Substantia nigra (tissue), 51 donors: ENCODE measurements at places on chromosomes 11 and 22.
A peak's percentile ranks its signal among the peaks of the same experiment; 100 is the strongest.

GRCh38 chr11:93791493-93791892, 7.4 kb downstream of the MED17 start:
- no peak for DNase-seq

DNA sequence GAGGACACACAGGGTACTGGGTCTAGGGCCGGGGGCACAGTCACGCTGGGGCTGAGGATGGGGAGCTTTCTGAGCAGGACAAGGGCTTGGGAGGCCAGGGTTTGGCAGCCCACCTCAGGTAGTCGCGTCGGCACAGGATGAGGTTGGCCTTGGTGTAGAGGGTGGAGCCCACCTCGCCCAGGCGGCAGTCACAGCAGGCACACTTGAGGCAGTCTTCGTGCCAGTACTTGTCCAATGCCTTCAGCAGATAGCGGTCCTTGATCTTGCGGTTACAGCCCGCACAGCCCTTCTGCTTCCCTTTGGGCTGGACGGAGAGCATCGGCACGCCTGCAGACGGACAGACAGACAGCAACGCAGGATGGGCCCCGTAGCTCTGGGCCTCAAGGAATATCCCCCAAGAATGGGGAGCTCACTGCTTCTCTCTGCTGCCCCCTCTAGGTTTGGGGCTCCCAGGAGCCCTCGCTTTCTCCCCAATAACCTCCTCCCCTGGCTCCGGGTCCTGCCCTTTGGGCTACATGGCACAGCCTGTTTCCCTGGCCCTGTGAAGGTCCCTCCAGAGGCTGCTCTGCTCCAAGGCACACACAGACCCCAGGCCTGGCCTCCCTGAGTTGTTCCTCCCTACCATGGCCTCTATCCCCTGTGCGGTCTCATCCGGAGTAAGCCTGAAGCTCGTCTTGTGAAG, 33.4 kb downstream of the LMO1 start:
- no peak for DNase-seq

DNA sequence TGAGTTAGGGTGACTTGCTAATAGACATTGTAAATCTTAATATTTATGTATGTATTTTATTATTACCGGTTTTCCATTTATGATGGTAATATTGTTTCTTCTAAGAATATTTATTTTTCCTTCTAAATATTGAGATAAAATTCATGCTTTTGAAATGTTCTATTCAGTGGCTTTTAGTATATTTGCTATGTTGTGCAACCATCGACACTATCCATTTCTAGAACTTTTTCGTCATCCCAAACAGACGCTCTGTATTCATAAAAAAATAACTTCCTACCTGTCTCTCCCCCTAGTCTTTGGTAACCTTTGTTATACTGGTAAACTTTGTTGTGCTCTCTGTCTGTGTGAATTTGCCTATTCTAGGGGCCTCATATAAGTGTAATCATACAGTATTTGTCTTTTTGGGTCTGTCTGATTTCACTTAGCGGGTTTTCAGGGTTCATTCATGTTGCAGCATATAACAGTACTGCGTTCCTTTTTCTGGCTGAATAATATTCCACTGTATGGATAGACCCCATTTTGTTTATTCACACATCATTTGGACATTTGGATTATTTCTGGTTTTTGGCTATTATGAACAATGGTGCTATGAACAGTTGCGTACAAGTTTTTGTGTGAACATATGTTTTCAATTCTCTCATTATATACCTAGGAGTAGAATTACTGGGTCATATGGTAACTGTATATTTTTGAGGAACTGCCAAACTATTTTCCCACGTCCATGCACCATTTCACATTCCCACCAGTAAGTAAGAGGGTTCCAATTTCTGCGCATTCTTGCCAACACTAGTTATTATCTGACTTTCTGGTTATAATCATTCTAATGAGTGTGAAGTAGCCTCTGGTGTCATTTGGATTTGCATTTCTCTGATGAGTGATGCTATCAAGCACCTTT, 15.9 kb downstream of the NEAT1 start:
- no peak for DNase-seq

GRCh38 chr11:709109-709997, 3.3 kb downstream of the EPS8L2 start:
- DNase-seq = no peak

- no peak for DNase-seq
These were observed 35.4 kb upstream of the CARS1 start for GRCh38 chr11:3092603-3093141.

GRCh38 chr11:128564642-128565245, 22.6 kb downstream of the ETS1 start:
- no peak for DNase-seq

GRCh38 chr11:119481021-119481666, 58.2 kb upstream of the THY1 start:
- DNase-seq = peak; percentile 40

DNA sequence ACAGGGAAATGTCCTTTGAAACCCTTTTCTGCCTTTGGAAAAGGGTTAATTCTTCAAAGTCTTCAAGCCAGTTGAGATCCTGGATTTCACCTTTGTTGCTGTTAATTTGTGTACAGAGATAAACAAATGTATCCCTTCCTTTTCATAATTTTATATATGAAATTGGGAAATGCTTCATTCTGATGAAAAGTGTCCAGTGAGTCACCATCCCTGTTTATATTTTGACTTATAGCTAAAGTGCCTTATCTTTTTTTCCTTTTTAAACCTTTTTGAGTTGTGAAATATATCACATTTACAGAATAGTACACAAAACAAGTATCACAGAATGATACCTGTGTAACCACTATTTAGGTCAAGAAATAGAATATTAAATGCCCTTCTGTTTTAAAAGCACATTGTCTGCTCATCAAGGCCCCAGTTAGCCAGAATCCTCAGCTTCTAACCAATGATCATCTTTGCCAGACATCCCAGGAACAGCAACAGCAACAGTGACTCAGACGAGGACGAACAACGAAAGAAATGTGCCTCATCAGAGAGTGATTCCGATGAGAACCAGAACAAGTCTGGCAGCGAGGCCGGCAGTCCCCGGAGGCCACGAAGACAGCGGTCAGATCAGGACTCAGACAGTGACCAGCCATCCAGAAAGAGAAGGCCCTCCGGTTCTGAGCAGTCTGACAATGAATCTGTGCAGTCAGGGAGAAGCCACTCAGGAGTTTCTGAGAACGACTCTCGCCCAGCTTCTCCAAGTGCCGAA, 27.3 kb downstream of the CTR9 start:
- DNase-seq = no peak

GRCh38 chr22:38257181-38257580, 15.6 kb downstream of the TMEM184B start:
- DNase-seq = no peak

DNA sequence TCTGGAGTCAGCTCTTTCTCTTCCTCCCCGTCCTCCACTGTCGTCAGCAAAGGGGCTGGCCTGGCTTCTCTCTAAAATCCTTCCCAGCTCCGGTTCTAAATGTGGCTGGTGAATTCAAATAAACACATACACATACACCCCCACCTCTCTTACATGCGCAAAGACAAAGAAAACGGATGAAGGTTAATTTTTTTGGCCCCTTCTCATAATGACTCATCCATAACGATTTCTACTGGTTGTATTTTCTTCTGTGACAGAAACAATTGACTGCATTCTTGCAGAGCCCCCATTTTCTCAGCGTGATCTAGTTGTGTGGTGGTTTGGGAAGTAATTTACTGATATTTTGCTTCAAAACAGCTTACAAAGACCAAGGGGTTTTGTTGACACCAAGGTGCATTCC, 130.0 kb upstream of the NTM start:
- no peak for DNase-seq

GRCh38 chr22:35686298-35686697, 31.4 kb upstream of the APOL5 start:
- no peak for DNase-seq

DNA sequence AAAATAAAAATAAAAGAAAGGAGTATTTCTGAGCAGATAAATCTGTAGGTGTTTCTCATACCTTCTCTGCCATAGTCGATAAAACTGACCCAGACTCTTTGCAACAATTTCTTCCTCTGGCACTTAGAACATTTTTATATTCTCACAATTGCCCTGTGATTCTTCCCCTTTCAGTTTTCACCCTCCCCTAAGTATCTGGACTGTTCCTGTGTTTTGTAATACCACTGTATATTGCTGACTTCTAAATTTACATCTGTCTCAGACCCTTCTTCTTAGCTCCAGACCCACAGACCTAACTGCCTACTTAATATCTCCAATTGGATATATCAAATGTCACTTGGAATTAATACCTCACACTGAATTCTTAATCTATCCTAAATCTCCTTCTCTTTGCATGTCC, 133.4 kb upstream of the DDI1 start:
- DNase-seq = no peak

DNA sequence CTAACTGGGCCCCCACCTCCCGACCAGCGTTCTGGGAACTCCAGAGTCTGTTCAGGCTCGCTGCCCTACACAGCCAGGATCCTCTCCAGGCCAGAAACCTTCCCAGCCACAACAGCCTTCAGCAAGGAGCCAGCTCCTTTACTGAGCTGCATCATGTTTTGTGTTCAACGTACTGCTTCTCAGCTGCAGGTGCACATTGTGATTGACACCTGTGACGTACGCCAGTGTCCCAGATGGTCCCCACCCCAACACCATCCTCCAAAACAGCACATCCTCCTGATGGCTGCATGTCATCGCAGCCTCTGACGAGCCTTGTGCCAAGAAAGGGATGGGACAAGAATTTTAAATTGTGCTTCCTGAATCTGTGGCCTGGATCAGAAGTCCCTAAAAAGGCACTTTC, 117.5 kb downstream of the SPATA19 start:
- no peak for DNase-seq

DNA sequence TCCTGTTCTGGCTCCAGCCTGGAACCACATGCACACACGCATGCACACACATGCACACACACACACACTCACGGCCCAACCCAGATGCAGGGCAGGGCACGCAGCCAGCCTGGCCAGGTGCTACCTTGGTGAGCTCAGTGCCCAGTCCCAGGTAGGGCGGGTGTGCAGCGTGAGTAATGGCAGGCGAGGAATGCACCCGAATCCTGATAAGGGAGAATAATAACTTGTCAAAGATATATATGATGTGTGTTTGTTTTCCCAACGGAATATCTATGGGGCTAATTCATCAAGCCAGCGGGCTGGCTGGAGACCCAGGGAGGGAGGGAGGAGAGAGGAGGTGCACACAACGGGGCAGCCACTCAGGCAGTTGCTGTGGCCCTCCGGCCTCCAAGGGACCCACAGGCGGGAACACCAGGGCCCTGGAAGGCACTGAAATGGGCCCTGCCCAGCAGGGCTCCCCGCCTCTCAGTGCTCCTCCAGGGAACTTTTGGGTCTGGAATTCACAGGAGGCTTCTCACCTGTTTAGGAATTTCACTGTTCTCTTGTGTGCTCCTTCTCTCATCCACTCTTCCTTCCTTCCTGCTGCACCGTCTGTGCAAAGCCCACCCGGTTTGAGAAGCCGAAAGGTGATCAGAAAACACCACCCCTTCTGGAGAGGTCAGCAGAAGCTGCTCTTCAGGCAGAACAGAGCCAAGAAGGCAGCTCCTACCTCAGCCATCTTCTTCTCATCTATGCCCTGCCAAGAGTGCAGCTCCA, 79.0 kb downstream of the BUD13 start:
- DNase-seq = no peak

- no peak for DNase-seq
These were observed 35.1 kb downstream of the TRIOBP start for GRCh38 chr22:37731804-37732471.

- no peak for DNase-seq
These were observed 71.4 kb upstream of the OR9G4 start for GRCh38 chr11:56819916-56820315.

DNA sequence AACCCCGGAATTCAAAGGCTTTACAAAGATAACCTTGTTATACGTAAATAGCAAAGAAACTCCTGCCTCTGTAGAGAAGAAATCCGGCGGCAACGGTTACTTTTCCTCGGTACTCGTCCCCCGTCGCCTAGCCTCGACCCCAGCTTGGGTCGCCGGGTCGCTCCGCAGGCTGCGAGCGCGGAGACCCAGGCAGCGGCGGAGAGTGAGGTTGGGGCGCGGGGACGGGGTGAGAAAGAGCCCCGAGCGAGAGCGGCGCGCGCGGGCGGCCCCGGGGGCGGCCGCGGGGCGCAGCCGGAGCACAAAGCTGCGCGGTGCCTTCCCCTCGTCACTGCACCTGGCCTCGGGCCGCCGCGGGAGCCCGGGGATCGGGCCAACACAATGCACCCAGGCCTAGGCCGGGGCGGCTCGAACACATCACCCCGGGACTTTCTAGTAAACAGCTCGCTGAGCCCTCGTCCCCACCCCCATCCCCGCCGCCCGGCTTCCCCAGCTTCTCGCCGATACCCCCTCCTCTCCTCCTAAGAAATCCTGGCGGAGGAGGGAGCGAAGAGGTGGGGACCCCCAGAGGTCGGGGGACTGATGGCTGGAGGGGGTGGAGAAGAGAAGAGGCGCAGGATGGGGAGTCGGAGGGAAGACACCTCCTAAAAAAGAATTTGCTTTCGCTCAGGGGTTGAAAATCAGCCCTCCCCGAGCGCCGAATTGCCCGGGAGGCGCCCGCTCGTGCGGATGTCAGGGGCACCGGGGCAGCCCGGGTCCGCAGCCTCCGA, 845 bp downstream of the MPPED2 start:
- no peak for DNase-seq

GRCh38 chr22:49021131-49021925, 806.3 kb downstream of the BRD1 start:
- no peak for DNase-seq

DNA sequence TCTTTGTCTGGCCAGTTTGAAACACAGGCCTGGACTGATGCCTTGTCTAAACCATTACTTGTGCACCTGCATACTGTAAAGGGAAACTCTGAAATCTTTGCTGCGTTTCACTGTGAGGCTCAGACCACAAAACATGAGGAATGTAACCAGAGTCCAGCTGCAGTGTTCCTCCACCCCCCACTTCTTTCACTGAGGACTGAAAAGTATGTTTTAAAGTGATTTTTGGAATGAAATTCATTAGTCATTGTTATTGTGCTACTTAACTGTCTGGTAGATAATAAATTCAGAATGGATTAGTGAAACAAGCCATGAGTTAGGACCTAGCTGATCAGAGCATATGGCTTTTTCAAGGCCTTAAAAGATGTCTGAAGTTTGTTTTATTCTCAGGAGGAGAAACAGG, 181.2 kb downstream of the WNT11 start:
- no peak for DNase-seq

DNA sequence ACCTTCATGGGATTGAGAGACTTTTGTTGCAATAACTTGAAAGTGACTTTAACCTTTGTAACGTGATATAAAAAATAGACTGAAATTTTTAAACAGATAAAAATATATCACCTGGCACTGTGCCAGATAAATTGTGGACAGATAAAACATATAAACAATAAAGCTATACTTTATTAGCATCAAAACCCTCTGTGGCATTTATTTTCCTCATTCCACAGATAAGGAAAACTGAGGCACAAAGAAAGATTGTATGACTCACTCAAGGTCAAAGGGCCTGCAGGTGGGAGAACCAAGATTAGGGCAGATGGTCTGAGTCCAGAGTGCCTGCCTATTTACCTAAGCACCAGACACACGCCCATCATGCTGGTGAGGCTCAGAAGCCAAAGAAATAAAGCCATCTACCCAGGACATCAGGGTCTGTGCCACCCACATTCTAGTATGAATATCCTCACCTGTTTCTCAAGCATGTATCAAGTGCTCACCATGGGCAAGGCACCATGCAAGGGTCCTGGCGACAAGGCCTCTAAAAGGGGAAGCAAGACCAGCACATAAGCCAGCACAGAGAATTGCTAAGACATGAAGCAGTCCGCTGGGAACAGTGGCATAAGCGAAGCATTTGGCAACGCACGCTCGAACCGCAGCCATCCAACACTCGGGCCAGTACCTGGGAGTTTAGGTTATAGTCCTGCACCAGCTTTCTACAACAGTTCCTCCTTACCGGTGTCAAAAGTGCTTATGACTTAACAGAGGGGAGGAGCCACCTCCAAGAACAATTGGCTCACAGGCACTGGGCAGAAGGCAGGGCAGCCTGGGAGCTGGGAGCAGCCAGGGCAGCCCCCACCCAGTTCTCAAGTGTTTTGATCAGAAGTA, 17.6 kb downstream of the MYH9 start:
- DNase-seq = no peak
